Head of caudate nucleus (tissue), 42 donors: ENCODE measurements at places on chromosomes 5 and 9.

DNA sequence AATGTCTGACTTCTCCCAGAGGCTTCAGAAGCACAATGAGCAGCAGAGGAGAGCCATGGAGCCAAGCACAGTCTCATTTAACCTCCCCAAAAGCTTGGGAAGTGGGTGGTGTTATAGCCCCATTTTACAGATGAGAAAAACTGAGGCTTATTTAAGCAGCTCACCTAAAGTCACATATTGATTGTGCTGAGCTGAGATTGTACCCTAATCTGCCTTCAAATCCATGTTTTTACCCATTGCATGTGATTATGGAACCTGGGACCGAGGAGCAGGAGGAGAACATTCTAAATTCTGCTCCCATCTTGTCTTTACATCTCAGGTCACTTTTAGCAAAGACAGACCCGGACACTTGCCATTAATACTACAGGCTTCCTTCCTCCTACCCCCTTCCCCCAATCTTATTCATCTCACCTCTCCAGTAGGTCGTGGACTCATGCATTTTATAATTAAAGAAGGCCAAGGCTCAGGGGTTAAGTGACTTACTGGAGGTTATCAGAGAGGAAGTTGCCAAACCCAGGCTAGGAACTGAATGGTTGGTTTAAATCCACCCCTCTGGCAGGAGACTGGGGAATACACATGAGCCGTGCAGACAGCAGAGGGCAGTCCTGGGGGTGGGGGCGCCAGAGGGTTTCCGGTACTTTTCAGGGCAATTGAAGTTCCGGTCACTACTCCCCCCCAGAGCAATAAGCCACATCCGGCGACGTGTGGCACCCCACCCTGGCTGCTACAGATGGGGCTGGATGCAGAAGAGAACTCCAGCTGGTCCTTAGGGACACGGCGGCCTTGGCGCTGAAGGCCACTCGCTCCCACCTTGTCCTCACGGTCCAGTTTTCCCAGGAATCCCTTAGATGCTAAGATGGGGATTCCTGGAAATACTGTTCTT lies 51.0 kb upstream of the IL17B start:
- no peak for DNase-seq

DNA sequence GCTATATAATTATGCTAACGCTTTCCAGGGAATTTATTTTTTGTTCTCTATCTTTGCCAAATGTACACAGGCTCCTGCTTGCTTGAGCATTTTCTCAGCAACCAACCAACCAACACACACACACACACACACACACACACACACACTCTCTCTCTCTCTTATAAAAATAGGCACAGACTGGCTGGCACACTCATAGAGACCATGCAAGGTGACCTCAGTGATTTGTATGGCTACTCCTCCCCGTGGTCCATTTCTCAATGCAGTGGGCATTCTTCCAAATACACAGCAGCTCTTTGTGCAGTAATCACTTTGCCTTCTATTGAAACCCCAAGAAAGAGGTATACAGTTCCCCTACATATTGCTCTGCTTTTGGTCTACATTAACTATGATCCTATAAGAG lies 416.0 kb downstream of the MAN2A1 start:
- no peak for DNase-seq

- no peak for DNase-seq
Measured at GRCh38 chr9:114732823-114733222, 50.8 kb upstream of the TEX48 start.

DNA sequence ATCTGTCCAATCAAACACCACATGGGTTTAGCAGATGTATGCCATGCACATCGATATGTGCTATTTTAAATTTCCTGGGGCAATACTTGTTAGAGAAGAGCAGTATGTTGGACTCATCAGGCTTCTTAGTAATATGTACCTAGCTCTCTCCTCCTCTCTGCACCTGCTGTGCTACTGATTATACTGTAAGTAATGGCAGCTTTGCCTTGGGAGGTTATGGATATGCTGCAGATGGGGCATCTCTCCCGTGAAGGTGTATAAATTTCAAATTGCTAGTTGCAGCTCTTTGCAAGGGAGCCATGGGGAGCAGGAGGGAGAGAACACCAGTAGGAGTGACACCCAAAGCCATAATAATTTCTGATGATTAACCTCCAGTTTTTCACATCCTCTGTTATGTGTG lies 101.5 kb downstream of the SPATA31D1 start:
- DNase-seq, result no peak

DNA sequence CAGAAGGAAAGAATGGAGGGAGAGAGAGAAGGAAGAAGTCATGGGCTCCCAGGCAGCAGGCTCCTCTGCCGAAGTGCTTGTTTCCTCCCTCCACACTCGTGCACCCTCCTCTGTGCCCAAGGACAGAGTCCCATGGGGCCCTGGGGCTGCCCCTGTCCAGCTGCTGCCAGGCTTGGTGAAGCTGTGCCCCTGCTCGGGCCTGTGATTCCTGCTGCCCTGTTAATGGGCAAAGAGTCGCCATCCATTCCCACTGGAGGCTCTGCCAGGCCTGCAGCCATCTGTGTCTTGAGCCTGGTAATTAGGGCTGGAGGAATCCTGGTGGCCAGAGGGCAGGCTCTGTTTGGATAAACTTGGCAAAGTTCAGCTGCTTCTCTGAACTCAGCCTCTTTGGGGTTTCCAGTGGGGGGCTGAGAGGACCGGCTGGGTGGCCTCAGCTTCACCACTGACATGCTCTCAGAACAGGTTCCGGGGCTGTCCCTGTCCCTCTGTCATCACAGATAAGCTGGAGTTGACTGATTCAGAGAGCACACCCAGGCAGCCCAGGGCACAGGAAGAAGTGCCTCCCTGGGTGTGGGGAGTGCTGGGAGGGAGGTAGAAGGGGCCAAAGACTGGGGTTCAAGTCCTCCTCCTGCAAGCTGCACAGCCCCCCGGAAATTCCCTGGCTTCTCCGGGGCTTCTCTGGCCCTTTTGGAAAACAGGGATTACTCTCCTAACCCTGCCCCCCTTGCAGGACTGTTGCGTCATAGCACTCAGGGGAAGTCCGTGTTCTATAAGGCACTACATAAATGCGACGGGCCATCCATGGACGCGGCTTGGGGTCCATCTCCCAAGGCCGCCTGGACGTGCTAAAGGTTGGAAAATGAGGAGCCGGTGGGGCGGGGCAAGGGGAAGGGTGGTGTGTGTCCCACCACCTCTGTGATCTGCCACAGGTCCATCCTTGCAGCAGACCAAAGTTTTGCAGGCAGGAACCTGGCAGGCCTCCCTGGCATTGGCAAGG lies 154.8 kb downstream of the PAX5 start:
- DNase-seq, result no peak

DNA sequence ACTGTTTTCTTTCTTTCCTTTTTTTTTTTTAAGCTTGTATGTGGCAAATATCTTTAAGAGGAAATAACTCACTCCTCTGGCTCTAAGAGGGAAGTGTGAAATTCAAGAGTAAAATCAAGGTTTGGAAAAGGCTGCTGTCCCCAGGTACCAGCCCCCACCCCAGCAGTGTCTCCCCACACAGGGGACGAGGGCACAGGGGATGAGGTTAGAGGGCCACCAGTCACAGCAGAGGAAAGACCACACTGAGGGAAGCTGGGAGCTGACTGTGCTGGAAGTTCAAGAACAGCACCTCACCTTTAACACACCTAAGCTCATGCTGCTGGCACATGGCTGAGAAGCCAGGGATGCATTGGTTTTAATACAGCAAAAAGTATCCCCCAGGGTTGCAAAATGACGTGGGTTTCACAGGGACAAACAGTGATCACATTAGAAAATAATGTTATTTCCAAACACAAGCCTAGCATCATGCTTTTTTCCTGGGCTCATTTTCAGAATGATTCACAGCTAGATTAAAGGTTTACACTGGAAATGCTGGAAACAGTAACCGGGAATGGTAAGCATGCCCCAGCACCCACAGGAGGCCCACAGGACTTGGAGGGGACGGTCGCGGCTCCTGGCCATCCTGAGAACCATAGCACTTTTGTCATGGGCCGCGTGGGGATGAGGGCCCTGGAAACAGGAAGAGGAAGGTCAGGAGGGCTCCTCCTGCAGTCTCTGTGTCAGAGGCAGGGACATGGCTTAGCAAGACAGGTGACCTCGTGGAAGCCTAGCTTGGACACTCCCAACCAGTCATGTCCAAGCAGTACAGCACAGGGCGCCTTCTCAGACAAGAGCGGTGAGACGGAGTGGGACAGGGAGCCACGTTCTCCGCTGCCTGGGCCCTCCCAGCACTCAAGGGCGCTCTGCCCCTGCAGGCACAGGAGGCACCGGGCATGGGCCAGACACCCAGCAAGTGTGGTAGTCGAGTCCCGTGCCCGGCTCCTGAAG lies 6.9 kb downstream of the LPCAT1 start:
- DNase-seq, result peak; percentile 35

GRCh38 chr5:24110004-24110615 lies 534.7 kb downstream of the CDH10 start:
- DNase-seq, result no peak

GRCh38 chr5:103264508-103264907 lies 5.9 kb downstream of the MACIR start:
- DNase-seq, result no peak

- DNase-seq, result no peak
Measured at GRCh38 chr9:93546356-93546755, 30.0 kb upstream of the PHF2 start.

GRCh38 chr5:67003935-67004729 lies 192.5 kb downstream of the CD180 start:
- DNase-seq, result peak; percentile 57

- DNase-seq, result no peak
Measured at GRCh38 chr5:132810605-132811004, 2.5 kb upstream of the SOWAHA start.

- DNase-seq, result no peak
Measured at GRCh38 chr5:96023518-96023917, 61.9 kb upstream of the ELL2 start.

GRCh38 chr5:169103586-169104181 lies 197.3 kb downstream of the SLIT3 start:
- DNase-seq, result no peak

GRCh38 chr9:7103771-7104170 lies 346.0 kb downstream of the KDM4C start:
- DNase-seq, result no peak

- no peak for DNase-seq
Measured at GRCh38 chr5:54743581-54743980, 226.0 kb downstream of the SNX18 start.

- DNase-seq, result no peak
Measured at GRCh38 chr9:2691626-2692025, 25.7 kb upstream of the KCNV2 start.

DNA sequence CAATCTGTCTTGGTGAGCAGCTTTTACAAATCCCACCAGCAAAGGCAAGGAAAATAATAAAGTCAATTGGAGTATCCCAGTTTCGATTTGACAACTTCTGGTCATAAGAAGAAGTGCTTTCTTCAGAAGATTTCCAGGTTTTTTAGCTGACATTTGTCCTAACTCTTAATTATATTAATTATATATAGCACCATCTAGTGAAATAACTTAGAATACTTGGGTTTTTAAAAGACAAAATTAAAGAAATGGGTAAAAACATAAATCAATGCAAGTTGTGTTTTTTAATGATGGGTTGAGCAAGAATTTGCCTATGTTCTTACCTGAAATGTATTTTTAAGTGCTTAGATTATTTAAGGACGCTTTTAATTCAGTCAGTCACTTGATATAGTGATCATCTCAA lies 421.8 kb downstream of the ACTL7B start:
- DNase-seq, result no peak

- DNase-seq, result no peak
Measured at GRCh38 chr9:87880683-87881082, 2.0 kb upstream of the SPATA31E1 start.

GRCh38 chr9:90870621-90871326 lies 69.2 kb downstream of the SYK start:
- peak; percentile 49 for DNase-seq

- DNase-seq, result no peak
Measured at GRCh38 chr5:140040358-140040757, 2.7 kb downstream of the NRG2 start.

GRCh38 chr5:169494383-169494935 lies 89.1 kb upstream of the SPDL1 start:
- DNase-seq, result no peak

- peak; percentile 22 for DNase-seq
Measured at GRCh38 chr9:33287087-33287490, 3.2 kb upstream of the NFX1 start.

- no peak for DNase-seq
Measured at GRCh38 chr5:107369622-107370021, 301.1 kb downstream of the EFNA5 start.

DNA sequence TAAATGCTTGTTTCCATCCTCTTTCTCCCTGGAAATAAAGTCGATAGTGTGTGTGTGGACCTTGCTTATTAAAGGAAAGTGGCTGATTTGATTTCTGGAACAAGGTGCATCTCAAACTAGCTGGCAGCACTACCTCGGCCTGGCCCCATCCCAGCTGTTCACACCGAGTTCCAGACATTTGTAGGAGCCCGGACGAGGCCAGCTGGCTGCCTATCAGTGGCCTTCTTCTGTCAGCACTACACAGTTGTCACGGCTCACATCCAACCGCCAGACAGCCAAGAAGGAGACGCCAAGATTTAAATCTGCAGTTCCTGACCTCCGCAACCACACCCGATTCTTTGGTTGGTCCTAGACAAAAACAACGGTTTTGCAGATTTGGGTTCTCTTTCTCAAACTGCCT lies 63.6 kb downstream of the PALM2AKAP2 start:
- DNase-seq, result peak; percentile 27

DNA sequence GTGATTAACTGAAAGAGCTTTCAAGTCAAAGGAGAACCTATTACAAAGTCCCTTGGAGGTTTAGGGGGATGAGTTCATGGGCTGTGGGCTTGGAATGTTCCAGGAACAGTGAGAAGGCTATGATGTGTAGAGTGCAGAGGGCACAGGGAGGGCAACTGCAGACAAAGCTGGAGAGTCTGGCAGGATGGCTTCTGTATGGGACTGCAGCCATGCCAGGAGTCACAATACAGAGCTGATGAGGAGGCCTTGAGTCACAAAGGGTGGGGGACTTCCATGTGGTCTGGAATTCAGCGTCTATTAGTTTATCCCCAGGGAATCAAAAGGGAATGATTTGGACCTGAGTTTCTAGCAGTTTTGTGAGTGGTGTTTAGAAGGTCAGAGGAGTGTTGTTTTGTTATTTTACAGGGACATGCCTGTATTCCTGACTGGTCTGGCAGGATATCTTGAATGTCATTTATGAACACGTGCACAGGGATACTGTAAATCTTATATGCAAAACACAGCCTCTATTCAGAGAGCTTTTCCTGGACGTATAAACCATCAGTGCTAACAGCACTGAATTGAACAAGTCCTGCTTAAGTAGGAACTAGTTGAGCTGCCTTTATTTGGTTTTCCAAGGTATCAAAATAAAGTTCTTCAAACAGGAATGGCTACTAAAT lies 14.3 kb upstream of the TEK start:
- DNase-seq, result no peak

GRCh38 chr5:66015196-66015960 lies 89.0 kb downstream of the ERBIN start:
- no peak for DNase-seq

GRCh38 chr9:16247188-16247875 lies 623.1 kb downstream of the BNC2 start:
- DNase-seq, result no peak

DNA sequence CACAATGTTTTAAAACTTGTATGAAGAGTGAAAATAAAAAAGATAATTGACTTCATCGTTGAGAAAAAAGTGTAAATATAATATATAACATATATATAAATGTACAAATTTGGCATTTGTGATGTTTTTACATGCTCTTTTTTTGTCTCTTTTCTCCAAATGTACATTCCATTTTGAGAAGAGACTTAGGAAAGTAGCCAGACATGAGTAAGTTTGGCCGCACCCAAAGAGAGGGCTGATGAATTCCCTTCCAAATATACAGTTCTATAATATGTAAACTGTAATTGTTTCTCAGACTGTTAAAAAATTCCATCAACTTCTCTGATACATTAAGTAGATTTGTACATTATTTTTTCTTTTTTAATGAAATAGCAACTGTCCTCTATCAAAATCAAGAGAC lies 193.2 kb upstream of the MAP3K1 start:
- no peak for DNase-seq
